ENCODE measurements at places on chromosomes 1 and 21.

- DNase-seq = no peak
These were observed 6.8 kb upstream of the BCAS2 start for GRCh38 chr1:114588196-114588689.

DNA sequence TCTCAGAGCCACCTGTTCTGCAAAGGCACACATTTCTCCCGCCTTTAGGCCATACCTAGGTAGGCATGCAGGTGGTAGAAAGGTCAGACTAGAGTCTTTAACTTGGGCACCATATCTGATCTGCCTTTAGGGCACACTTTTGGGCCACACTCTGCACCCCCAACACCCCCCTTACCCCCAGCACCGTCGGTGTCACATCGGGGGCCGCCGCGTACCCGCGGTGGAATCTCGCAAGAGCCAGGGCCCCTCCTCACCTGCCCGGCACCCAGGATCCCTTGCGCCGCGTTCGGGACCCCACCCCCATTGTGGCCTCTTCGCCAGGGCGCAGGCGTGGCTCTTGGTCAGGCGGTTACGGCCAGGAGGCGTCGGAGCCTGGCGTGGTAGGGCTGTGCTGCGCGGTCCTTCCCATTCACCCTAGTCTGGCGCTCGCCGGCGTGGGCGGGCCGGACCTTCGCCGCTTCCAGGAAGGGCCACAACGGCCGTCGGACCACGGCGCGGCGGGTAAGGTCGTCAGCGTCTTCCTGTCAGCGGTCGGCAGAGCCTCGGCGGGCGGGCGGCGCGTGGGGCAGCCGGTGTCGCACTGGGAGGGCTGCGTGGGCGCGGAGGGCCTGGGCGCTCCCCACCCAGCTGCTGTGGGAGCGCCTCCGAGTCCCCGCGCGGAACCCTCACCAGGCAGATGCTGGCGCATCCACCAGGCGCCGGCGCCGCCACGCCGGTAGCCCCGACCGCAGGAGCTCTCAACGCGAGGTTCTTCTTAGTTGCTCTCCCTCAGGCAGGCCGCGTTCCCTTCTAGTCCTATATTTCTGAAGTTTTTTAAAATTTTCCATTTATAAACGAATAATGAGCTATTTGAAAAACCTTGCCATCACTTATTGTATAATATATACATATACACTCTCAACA lies at the start of gene DNAH14:
Gene DNAH14 (plus strand): TSS at position 341 of the 903 bp plus-strand sequence. CDS start 23,028 bp downstream, outside the sequence.
- DNase-seq = peak; percentile 79

DNA sequence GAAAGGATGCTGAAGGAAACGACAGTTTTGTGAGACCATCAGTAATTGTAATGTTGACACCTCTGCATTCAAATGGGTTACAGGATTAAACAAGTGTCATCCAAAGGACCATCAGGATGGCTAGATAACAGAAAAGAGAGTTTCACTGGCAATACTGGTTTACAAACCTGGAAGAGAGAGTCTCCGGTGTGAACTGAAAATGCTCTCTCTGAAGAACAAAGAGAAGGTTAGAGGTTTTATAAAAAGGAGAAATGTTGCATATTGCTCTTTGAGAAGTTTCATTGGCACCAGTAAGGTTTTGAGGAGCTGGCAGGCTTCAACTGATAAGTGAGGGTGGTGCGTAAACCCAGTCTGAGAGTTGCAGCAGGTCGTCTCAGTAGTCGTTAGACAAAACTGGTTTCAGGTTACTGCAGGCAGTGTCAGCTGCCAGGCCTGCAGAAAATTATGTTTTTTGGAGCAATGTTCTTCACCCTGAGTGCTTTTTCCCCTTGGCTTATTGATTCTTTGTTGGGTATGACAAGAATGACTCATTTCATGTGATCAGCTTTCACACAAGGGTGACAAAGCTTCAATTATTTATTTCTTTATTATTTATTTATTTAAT lies 42.2 kb downstream of the KCNK1 start:
- DNase-seq = no peak

GRCh38 chr1:204268101-204268500 lies 54.3 kb upstream of the GOLT1A start:
- no peak for DNase-seq

DNA sequence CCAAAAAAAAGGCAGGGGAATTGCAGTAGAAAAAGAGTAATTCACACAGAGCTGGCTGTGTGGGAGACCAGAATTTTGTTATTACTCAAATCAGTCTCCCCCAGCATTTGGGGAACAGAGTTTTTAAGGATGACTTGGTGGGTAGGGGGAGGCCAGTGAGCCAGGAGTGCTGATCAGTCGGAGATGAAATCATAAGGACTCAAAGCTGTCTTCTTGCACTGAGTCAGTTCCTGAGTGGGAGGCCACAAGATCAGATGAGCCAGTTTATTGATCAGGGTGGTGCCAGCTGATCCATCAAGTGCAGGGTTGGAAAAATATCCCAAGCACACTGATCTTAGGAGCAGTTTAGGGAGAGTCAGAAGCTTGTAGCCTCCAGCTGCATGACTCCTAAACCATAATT lies 23.7 kb upstream of the EDARADD start:
- DNase-seq = no peak

- no peak for DNase-seq
These were observed 860.4 kb downstream of the PLA2G4A start for GRCh38 chr1:187689129-187689528.

DNA sequence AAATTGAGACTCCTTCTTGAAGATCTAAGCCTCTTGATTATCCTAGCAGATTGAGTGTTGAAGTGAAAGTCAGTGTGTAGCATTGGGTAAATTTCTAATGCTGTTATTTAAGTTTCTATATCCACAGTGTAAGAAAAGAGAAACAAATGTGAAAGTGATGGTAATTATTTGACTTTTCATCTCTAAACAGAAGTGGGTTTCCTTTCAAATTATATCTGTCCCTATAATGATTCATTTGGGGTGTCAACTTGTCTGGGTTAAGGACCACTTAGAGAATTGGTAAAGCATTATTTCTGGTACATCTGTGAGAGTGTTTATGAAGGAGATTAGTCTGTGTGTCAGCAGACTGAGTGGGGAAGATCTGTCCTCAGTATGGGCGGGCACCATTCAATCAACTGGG lies 133.0 kb upstream of the HMCN1 start:
- no peak for DNase-seq

GRCh38 chr1:40880813-40881549 lies 18.8 kb upstream of the CITED4 start:
- no peak for DNase-seq

GRCh38 chr1:143497374-143497747 lies 474.4 kb downstream of the FAM72C start:
- DNase-seq = no peak

GRCh38 chr1:203462878-203463277 lies 12.7 kb upstream of the PRELP start:
- DNase-seq = peak; percentile 40

DNA sequence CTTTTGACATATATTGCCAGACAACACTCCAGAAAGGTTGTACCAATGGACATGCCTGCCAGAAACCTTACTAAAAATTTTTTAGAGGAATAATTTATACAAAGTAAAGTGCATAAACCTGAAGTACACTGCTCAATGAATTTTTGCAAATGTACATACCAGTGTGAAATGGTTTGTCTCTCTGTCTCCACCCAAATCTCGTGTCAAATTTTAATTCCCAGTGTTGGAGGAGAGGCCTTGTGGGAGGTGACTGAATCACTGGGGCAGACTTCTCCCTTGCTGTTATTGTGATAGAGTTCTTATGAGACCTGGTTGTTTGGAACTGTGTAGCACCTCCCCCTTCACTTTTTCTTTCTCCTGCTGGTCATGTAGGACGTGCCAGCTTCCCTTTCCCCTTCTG lies 168.8 kb downstream of the RWDD3 start:
- no peak for DNase-seq

DNA sequence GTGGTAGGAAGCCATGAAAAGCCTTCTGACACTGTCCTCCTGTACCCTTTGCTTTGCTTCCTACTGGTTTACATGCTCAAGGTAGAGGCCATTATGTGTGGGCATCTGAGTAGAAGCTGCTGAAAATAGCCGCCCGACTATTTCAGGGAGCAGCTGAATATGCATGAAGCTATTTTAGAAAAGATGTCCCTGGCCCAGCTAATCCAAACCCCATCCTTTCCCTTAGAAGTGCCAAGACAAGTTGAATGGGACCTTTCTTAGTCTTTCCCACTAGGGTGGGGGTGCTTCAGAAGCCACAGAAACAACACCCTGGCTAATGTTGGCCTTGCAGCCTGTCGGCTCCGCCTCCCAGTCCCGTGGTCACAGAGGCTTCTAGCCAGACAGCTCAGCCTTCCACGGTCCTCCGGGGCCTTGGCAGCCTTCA lies 205.1 kb upstream of the EDN2 start:
- DNase-seq = no peak

DNA sequence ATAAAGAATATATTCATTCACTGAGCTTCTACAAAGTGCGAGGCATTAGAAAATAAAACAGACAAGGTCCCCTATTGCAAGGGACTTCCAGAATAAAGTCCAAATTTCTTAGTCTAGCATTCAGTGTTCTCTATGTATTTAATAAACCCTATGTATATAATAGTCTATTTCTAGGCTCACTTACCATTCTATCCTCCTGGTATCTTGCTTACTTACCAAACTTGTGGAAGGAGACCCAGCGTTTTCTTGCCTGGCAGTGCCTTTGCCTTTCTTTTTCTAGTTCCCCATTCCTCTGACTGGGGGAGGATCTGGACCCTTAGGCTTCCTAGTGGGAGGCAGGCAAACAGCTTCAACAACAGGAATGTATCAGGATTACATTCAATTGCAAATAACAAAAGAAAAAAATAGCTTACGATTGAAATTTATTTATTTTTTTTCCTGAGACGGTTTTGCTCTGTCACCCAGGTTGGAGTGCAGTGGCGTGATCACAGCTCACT lies 690 bp upstream of the RNF19B start:
- DNase-seq = no peak

- DNase-seq = no peak
These were observed 117.5 kb downstream of the NAV1 start for GRCh38 chr1:201656311-201657032.

DNA sequence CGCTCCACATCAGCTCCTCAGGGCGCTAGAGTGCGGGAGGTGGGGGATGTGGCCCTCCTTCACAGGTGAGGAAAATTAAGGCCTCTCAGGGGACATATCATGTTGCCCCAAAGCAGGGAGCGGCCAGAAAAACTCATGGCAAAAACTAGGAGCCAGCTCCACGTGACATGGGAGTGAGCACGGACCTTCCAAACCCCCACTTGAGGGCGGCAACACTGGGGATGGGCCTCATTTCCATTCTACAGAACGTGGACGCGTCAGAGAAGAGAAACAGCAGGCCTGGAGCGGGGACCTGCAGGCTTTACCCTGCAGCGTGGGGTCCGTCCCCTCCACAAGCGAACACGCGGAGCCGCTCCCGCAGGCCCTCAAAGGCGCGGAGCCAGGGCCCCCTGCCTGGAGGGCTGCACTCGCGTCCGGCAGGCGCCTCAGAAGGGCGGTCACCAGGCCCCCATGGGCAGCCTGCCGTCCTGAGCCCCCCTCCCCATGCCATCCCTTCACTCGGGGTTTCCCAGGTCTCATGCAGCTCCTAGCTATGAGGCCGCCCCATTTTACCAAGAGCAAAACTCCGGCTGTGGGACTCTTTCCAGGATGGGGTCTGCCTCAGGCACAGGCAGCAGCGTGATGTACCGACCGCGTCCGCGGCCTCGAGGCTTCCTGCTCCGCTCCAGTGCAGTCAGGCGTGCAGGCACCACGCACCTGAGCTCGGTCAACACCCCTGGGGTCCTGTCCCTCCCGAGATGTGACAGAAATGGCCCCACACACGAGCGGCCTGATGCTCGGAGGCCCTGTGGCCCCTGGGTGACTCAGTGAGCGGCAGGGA lies 5.5 kb downstream of the CFAP410 start:
- DNase-seq = no peak

DNA sequence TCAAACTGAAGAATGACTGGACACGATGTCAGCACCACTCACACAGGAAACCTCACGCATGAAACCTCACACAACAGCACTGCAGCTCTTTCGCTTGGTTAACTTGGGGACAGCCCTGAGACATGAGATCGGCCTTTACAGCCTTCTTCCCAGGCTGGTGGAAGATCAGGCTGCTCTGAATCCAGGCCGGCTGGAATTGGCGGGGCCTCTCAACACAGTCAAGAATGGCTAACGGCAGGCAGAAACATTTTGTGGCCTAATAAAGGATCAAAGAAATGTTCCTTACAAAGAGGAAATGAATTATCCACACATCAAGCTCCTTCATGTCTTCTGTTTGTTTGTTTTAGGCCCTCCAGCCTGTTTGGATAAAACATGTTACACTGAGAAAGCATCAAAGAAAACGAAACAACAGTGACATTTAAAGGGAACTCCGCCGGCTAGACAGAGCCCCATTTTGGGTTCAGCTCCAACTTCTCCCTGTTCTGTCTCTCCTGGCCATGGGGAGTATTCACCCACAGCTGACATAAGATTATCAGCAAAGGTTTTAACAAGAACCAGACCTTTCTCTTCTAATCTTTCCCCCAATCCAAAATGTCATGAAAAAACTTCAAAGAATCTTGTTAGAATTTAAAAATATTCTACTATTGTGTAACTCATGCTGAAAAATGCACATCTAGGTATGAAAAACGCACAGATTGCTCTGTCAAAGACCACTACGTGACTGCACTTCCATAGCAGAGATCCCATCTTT lies 131.2 kb downstream of the SLC45A1 start:
- no peak for DNase-seq

GRCh38 chr1:204293605-204294337 lies 66.0 kb downstream of the PLEKHA6 start:
- DNase-seq = no peak

DNA sequence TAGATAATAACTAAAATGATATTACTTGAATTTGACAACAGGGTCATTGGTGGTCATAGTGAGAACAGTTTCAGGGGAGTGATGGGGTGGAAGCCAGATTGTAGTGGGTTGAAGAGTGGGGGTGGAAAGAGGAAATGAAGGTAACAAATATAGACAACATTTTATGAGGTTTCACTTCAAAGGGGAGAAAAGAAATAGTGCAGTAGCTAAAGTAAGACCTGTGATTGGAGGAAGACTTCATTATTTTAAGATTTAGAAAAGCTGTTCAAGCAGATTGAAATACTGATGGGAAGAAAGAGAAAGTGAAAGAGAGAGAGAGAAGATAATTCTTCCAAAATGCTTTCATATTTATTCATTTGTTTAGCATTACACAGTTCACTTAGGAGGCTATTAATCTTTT lies 52.0 kb upstream of the KCNA3 start:
- no peak for DNase-seq

- no peak for DNase-seq
These were observed 401.7 kb upstream of the PROX1 start for GRCh38 chr1:213585959-213586586.

DNA sequence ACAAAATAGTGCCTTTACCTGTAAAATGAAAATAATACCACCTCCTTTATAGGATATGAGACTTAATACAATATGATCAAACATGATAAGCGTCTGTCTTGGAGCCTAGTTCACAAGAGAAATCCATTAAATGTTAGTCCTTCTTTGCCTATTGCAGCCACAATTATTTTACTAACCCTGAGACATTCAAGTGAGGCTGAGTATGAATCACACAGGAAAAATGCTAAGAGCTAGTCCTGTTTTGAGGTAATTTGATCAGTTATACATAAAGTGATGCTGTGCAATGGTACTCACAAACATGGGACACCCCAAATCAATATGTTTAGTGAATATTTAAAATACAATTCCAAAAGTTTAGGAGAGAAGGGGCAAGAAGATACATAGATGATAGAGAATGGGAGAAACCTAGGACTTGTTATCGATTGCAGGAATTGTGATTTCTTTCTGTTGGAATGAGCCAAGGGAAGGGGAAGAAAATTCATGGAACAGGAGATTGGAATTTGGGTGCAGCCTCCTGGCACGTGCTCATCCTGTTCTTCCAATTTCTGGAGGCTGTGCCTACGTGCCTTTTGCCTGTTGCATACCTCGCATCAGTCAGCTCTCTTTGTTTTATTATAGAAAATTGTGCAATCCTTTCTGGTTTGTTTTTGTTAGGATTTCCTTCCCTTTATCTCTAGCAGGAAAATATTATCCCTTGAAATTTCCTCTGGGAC lies 39.9 kb upstream of the BACH1 start:
- peak; percentile 29 for DNase-seq
